ENCODE measurements at places on chromosomes 1 and 21. TPM values are rescaled to one million over a fixed set of nuclear protein-coding genes. Genes with fewer than 3 reads are reported as not detected.

Gene S100A5
- not detected for total RNA-seq

Gene NPPA
- total RNA-seq: not detected

GRCh38 chr1:184632415-184633175, 122.1 kb downstream of the EDEM3 start:
- DNase-seq: no peak
- H3K4me3 ChIP-seq: no peak overlapping the region
- H3K27me3 ChIP-seq: peaks cover 4% of the 10 kb centered on the region

Gene SLFNL1
- total RNA-seq: 1.0 TPM

GRCh38 chr1:173411835-173412742, 65.0 kb upstream of the PRDX6 start:
- no peak overlapping the region for H3K4me3 ChIP-seq
- no peaks in the 10 kb centered on the region for H3K4me1 ChIP-seq
- H3K27ac ChIP-seq: no peak overlapping the region
- no peak for DNase-seq

Measured in progenitor cell of endocrine pancreas (in vitro differentiated cells).